Ecto neural progenitor cell (in vitro differentiated cells): ENCODE measurements at places on chromosomes 12 and 14.

DNA sequence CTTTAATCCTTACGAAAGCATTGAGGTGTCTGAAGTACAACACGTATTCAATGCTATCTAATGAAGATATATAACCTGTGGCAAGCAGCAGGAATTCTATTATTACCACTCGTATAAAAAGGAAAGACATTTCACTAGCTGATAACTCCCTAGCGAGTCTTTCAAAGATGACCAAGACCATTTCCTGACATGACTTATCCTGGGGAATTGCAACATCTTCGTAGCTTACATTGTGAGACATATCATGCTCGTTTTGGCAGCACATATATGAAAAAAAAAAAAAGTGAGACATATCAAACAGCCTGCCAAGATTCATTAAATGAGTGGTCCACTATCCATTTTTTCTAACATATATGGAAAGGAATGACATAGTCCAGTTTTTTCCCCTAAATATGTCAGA is 337.0 kb downstream of the FSCB start:
- DNase-seq, result no peak

- no peak for DNase-seq
Measured at GRCh38 chr14:68466491-68466977, 326.3 kb downstream of the ZFP36L1 start.

DNA sequence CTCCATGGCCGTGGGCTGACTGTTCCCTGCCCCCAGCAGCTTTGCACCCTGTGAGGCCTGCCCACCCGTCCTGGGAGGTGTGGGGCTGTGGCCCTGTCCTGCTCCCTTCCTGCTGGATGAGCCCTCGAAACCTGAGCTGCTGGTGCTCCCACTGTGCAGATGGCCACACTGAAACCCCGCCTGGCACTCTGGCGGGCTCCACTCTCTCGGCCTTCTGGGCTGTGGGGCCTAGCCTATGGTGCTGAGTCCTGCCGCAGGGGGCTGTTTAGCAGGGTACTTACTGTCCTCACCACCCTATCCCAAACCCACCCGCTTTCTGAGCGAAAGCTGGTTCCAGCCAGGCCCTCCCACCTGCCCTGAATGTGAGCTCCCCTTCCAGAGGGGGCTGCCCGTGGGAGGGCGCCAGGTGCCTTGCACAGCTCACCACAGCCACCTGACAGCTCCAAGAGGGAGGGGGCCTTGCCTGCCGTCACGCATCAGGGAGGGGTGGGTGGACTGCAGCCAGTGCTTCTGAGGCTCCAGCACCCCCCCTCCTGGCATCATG is 7.3 kb downstream of the SLC25A47 start:
- DNase-seq, result no peak

- no peak for DNase-seq
Measured at GRCh38 chr12:79689061-79689476, 1.7 kb downstream of the PAWR start.

- no peak for DNase-seq
Measured at GRCh38 chr14:99575043-99576023, 28.7 kb downstream of the CCDC85C start.

- DNase-seq, result no peak
Measured at GRCh38 chr12:100824476-100824875, 29.9 kb downstream of the ANO4 start.

GRCh38 chr14:35113308-35113950 is 8.4 kb downstream of the PPP2R3C start:
- DNase-seq, result no peak

- DNase-seq, result no peak
Measured at GRCh38 chr12:85448548-85449139, 168.6 kb downstream of the ALX1 start.

- no peak for DNase-seq
Measured at GRCh38 chr14:76768671-76769500, 7.6 kb downstream of the VASH1 start.

DNA sequence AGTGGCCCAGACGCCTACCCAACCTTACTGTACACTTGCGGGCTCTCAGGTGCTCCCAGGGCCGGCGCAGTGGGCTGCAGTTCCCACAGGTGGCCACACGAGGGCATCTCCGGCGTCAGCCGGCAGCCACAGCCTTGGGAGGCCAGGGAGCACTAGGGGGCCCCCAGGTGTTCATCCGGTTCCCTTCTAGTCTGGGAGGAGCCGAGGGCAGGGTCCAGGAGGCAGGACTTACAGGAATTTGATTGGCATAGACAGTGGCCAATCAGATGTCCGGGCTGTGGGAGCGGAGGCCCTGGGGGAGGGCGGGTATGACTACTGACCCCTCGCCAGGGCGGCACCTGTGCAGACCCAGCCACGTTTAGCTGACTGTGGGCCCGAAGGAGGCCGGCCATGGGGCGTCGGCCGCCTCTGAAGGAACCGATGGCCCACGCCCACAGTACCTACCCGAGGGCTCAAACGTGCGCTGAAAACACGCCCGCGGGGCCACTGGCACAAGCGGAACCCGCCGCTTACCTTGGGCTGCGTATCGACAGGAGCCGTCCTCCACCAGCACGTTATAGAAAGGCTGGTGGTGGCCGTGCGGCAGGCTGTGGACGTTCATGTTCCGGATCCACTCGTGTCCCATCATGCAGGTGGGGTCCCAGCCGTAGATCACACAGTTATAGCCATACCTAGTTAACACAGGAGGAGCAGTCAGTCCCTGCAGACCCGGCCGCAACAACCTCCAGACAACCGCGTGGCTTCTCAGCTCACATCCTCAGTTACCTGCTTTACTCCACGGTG is 34.8 kb downstream of the FBXO21 start:
- DNase-seq, result peak; percentile 92

- no peak for DNase-seq
Measured at GRCh38 chr12:10155966-10156365, 16.0 kb downstream of the OLR1 start.

DNA sequence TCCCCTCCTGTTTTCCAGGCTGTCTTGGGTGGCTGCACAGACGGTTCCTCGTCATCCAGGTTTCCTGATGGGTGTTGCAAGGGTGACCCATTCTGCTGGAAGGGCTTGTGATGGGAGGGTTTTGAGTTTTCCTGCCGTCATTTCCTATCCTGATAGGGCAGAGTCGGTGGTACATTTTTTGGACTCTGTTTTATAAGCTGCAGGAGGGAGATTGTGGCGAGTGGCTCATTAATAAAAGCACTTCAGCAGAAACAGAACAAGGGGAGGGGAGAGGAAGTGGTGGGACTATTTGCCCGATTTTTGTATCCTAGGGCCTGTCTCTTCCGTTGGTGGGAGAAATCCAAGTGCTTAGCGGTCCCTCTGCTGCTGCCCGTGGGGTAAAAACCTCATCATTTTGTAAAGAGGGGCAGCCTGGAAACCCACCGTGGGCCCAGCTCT is 40.0 kb downstream of the TSPAN9 start:
- no peak for DNase-seq

GRCh38 chr14:32310876-32311275 is 18.2 kb upstream of the AKAP6 start:
- DNase-seq, result no peak

DNA sequence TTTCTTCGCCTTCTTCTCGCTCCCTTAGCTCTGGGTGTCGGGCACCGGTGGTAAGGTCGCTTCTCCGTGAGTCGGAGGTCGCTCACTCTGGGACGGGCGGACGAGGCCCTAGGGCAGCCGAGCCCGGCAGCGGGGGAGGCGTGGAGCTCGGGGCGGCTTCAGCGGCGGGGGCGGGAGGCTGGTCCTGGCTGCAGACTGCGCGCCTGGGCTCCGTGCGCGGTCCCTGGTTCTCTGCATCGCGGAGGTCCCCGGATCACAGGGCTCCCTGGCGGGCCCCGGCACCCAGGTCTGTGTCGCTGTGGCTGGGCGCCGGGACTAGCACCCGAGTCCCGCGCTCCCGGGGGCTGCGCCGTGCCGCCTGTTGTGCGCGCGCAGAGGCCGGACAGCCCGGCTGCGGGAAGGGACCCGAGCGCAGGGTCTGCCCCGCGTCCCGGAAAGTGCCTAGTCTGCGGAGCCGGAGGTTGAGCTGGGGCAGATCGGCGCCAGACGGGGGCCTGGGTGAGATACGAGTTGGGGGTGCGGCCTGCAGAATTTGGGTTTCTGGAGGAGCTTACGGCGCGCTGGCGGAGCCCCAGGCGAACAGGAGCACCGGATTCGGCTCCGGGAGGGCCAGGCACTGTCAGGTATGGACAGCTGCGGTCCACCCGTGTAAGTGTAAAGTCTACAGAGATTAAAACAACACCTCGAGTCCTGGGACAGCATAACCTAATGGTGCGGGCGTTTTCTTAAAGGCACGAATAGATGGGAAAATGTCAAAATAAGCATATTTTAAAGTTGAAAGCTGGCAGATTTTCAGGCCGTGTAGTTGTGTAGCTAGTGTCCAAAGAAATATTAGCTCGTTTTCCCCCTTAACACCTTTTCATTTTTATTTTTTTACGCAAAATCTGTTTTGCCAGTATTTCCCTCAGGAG is 713 bp downstream of the FRMD6 start:
- DNase-seq, result no peak

DNA sequence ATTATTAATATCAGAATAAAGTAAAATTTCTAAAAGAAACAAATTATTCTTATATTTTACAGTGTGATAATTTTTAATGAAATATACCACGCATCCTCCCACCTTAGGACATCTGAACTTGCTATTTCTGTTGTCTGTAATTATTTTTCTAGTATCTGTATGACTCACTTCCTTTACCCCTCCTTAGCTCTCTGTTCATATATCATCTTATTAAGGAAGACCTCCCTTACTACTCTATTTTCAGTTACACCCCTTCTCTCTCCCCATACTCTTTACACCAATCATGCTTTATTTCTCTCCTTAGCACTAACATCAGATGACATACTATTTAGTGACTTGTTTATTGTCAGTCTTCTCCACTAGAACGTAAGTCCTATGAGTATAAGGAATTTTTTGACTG is 34.2 kb upstream of the C12orf50 start:
- no peak for DNase-seq

DNA sequence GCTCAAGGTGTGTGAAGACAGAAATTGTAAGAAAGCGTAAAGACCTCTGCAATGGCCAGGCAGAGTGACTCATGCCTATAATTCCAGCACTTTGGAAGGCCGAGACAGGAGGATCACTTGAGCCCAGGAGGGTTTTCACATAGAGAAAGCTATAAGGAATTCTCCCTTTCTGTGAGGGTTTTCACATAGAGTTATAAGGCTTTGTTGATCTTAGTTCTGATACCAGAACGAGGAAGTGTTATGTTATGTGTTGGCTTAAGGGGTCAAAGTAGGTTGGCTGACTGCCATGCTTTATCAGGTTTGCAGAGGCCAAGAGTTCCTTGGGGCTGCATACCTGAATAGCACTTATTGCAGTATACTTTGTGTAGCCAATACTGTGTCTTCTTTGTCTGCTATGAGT is 139.1 kb downstream of the ERC1 start:
- DNase-seq, result no peak

GRCh38 chr14:98185036-98185435 is 1087.0 kb downstream of the BCL11B start:
- no peak for DNase-seq
